SJCRH30 (cell line): ENCODE measurements at places on chromosomes 11 and 22. TPM values are rescaled to one million over a fixed set of nuclear protein-coding genes. Genes with fewer than 3 reads are reported as not detected.

Gene SCGB1D2
- not detected in 2 replicates for total RNA-seq

Gene NPTXR
- 0.08 and 0.10 TPM in 2 replicates for total RNA-seq

Gene APOA5
- total RNA-seq, result not detected in 2 replicates

Gene PDE2A
- total RNA-seq, result 0.15 and 0.24 TPM in 2 replicates

Gene ADM
- total RNA-seq, result 2.2 and 2.3 TPM in 2 replicates

Gene LRP4
- total RNA-seq, result 6.6 and 6.8 TPM in 2 replicates

Gene IL10RA
- not detected in 2 replicates for total RNA-seq

Gene MS4A4E
- total RNA-seq, result not detected in 2 replicates

Gene C22orf31
- not detected in 2 replicates for total RNA-seq

Gene MMP3
- total RNA-seq, result 0.43 and 0.71 TPM in 2 replicates

Gene APOL4
- 0.10 TPM in 1 of 2 replicates, not detected in the other for total RNA-seq

DNA sequence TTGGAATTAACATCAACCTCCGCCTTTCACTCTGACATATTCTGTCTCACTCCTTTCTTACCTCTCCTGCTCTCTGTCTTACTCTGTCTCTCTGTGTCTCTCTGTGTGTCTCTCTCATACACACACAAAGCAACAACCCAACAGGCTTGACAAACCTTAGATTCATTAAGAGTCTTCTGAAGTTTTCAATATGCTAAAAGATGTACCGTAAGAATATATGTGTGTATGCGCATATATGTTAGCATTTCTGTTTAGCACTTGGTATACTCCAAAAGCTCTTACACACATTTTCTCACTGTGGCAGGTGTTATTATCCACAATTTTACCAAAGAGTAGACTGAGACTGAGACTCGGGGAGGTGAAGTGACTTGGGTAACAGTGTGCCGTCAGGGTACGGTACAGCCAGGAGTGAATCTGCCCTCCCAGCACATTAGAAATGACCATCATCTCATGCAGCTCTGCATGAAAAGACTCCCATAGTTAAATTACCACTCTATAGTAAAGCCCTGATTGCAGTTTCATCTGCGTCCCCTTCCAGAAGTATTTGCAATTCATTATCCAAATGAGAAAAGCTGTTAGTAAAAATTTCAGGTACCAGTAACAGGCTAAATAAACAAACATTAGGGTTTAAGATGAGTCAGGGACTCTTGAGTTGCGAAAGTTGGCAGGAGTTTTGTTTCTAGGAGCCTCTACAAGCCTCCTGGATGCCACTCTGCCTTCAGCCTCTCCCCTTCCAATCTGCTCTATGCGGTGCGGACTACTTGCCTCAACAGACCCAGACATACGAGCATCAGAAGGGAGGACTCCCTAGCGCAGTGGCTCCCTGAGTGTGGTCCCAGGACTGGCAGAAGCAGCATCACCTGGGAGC, 195.2 kb upstream of the TMEM45B start:
- DNase-seq, result no peak

GRCh38 chr22:23984430-23984829, 4.5 kb downstream of the GSTT2 start:
- DNase-seq, result peak; percentile 38

- no peak for DNase-seq
Observed at GRCh38 chr11:118079491-118079890, 2.6 kb downstream of the TMPRSS4 start.

- no peak for DNase-seq
Observed at GRCh38 chr22:40345271-40345670, 1.0 kb upstream of the ADSL start.

DNA sequence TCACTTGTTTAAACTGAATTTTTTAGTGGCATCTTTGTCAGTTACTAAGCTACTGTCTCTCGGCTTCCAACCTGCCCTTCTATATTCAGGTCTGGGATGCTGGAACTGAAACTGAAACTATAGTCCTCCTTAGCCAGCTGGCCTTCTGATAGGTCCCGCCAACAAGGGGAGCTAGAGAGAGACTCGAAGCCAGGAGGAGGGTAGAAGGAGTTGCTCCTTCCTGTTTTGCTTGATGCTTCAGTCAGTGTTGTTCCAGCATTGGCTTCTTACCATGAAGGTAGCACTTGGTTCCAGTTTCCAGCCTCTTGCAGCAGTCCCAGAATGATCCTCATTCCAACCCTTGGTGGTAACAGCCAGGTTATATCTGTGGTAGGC, 32.9 kb upstream of the HORMAD2 start:
- DNase-seq, result no peak

GRCh38 chr11:131917634-131918384, 547.4 kb downstream of the NTM start:
- DNase-seq, result no peak

GRCh38 chr11:33178443-33179180, 17.3 kb upstream of the CSTF3 start:
- no peak for DNase-seq

- DNase-seq, result no peak
Observed at GRCh38 chr11:133269267-133269666, 263.0 kb downstream of the OPCML start.

DNA sequence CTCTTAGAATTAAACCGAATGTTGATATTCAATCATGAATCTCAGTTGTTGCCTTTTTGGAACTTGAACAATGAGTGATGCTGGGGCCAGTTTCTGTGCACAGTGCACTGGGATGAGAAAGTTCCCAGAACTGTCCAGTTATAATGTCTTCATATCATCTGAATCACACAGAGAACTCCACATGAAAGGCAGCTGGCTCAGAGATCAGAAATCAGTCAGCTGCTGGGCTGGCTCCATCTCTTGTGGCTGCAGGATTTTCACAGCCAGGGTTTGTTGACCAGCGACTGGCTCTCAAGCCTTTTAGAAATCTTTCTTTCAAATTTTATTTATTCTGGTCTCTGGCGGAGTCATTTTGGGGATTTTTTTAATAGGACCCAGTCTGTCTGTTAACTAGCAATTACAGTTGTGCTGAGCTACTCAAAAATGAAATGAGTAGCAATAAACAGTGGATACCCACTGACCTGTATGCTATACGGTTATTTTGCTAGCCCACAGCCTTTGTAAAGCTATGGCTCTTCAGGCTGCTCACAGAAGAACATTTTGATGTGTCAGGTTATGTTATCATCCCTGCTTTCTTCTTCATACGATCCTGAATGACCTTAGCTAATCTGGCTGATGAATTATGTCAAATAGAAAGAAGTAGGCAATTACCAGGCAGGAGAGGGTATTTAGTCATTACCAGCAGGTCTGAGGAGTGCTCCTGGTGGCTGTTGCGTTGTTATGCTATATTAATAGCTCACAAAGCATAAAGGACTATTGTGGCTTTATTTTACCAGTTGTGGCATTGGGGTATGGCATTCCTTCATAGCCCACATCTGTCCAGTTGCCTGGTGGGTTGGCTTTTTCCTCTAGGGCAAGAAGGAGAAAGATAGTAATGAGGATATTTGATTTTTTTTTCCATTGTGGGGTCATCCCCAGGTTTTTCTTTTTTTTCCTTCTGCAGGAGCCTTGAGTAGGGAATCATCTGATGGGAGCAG, 3.6 kb downstream of the FAT3 start:
- DNase-seq, result peak; percentile 74

- DNase-seq, result no peak
Observed at GRCh38 chr22:36724836-36725235, 21.3 kb upstream of the CACNG2 start.

DNA sequence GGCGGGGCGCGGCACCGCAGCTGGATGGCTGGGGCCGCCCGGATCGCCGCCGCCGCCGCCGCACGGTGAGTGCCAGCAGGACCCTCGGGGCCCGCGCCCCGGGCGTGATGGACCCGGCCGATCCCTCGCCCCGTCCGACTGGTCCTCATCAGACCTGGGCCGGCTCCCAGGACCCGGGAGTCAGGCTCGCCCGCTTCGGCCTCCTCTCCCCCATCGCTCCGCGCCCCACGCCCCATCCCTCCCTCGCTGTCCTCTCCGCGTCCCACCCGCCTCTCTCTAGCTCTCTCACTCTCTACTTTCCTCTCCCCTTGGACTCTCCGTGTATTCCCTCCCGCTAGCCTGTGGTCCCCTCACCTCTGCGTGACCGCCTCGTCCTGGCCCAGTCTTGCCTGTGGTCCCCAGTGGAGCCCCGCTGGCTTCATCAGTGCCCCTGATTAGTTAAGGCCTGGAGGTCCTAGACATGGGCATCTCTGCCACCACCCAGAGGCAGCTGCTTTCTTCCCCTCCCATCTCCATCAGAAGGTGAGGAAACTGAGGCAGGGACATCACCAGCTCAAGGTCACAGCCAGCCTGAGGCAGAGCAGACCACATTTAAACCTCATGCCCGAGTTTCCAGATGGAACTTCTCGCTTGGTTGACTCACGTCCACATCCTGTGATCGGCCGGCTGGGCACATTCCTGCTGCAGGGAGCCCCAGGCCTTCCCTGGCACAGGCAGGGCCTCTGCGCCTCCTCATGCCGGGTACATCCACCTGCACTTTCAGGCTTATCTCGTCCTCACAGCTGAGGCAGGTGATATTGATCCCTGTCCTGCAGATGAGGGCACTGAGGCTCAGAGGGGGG, 429 bp downstream of the SLC39A13 start:
- DNase-seq, result peak; percentile 48

DNA sequence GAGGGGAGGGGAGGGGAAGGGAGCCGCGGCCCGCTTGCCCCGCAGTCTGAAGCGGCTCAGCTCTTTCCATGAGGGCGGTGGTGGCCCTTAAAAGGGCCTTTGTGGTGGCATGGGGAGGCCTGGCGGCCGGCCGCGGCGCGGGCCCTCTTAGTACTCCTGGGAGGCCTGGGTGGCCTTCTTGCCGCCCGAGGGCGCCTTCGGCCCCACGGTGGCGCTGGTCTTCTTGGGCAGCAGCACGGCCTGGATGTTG, 6.9 kb downstream of the DPAGT1 start:
- peak; percentile 68 for DNase-seq

- no peak for DNase-seq
Observed at GRCh38 chr11:13262096-13262495, 15.5 kb upstream of the BMAL1 start.

DNA sequence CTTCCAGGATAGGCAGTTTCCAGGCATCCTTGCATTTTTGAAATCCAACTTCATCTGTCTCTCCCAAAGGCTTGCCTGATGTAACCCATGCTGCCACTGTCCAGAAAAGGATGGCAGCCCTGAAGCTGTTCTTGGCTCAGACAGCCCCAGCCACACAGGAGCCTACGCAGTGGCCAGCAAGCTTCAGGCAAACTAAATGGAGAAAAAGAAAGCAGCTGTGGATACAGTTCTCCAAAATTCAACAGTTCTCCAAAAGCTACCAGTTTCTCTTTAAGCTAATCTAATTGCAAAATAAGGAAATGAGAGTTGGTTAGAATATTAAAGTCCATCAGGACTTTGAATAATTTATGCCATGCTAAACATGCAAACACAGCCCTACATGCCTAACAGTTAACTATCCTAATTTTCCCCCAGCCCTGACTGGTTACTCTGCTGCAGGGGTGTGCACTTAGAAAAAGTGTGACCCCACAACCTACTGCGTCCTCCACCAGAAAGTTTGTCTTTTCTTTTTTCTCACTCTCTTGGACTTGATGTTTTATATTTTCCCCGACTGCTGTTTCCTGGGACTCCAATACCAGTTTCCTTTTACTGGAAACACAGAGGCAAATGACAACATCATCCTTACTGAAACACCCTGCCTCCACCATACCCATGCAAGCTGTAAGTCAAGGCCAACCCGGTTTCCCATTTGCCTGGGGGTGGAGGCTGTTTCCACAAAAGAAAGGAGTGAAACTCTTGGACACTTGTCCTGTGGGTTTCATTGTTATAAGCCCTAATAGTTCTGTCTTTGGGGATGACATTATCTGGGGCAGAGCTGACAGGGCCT, 69.1 kb upstream of the OR5AN1 start:
- no peak for DNase-seq

DNA sequence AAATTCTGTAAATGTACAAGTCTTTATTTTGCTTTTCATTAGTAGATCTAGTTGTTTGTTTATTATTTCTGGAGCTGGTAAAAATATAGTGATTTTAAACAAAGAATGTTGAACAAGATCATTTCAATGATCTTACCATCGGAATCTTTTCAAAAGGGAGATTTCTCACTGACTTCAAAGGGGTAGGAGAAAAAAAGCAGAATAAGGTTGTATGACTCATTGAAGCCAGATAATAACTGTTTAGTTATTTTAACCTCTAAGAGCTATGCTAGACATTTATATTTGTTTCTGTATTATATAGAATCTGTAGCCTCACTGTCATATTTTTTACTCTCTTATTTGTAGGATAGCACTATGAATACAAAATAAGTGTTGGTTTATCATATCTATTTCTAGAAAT, 8.1 kb upstream of the PDE3B start:
- no peak for DNase-seq

DNA sequence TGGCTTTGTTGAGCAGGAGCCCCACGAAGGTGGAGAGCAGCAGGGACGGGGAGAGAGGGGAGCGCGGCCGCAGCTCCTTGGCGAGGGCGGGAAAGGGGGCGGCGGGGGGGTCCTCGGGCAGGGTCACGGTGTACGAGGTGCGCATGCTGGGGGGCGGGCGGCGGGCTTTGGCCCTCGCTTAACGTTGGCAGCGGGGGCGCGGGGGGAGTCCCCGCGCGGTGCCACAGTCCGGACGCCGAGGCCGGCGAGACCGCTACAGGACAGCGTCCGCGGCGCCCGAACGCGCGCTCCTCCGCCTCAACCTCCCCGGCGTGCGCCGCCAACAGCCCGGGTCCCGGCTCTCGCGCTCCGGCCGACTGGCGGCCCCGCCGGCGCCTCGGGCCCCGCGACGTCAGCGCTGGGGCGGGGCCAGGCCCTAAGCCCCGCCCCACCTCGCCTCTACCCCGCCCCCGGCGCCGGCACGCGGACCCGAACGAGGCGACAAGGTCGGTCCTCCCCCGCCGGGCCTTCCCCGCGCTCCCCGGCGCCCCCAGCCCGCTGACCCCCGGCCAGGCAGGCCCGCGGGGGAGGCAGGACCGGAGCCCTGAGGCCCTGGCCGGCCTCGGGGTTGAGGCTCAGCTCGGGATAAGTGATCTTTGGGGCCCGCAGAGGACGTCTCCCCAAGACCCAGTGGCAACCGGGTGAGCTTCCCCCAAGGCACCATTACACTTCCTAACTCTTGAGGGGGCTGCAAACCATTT, 17.5 kb downstream of the USP2 start:
- DNase-seq, result no peak

GRCh38 chr11:10918698-10919097, 60.8 kb upstream of the ZBED5 start:
- no peak for DNase-seq

GRCh38 chr11:119091966-119092879, 7.5 kb downstream of the HMBS start:
- DNase-seq, result no peak

DNA sequence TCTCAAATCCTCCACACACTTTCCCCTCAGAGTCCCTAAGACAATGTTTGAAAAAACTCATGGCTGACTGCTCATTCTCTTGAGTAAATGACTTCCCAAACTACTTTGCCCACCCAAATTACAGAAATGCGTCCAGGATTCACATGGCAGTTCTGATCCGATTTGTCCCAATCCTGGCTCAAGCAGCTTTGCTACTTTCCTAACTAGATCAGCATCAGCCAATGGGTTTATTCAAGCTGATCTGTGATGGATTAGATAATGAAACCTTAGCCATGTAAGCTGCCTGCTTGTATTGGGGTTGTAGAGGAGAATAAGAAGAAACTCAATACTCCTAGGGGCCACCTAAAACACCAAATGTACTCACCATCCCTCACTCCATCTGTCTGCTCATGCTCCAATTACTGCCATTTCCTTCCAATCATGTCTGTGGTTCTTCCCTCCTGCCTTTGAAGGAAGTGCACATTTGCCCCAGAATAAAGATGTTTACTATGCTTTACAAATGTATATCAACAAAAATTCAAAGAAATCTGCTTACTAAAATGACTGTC, 6.9 kb downstream of the RBFOX2 start:
- DNase-seq, result peak; percentile 27
